ENCODE measurements at places on chromosomes 12 and 14.
A peak's percentile ranks its signal among the peaks of the same experiment; 100 is the strongest.

GRCh38 chr12:20201733-20202132 is 166.6 kb upstream of the PDE3A start:
- no peak for DNase-seq

DNA sequence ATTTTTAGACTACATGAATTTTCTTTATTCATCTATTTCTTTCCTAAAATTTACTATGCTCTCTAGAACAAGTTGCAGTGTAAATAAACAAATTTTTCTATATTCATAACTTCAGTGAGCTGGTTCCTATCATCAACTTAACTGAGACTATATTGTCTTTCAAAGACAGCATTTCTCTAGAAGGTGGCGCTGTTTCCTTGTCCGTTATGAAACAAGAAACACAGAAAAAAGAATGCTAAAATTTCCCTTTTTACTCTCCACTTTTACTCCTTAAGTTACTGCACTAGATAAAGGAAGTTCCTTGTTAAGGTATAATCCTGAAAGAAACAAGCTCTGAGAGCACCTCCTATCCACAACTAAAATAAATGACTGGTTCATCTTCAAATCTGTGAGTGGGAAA is 8.2 kb upstream of the CLEC2A start:
- DNase-seq: no peak

DNA sequence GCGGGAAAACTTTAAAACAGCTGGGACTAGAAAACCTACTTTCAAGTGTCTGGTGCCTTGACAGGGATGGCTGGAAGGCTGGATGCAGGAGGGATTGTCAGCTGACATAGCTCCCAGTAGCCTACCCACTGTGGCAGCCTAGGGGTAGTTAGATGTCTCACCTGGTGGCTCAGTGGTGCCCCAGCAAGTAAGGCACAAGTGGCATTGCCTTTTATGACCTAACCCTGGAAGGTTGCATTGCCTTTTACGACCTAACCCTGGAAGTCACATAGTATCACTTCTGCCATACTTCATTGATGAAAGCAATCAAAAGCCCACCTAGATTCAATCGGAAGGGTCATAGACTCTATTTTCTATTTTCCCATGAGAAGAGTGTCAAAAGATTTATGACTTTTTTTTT is 724.7 kb upstream of the TBX3 start:
- DNase-seq: no peak

DNA sequence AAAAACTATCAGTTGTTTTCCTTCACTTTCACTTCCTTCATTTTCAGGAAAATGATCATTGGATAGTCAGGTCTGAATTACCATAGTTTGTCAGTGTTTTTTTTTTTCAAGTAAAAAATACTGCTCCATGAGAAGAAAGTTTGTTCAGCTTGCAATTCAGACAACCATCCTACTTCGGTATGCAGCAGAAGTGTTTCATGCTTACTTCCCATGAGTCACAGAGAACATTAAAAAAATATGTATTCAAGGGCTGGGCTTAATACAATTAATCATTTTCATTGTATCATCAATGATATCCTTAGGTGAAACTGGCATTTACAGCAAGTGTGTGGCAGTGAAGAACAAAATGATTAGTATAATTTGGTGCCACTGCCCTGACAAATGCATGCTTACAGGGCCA is 21.6 kb downstream of the PYM1 start:
- no peak for DNase-seq

GRCh38 chr12:114961491-114961890 is 277.5 kb upstream of the TBX3 start:
- no peak for DNase-seq

DNA sequence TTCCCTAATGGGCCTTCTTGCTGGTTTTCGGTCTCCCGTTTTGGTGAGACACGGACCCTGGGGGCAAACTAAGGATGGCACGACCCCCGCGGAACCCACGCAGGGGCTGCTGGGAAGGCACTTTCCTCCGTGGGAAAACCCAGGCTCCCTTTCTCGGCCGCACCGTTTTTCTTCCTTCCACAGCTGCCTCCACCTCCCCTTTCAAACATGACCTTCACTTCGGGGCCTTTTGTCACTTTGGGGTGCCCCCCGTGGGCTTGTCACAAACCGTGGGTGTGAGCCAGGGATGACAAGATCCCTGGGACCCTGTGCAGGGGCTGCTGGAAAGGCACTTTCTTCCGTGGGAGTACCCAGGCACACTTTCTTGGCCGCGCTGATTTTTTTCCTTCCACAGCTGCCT is 268.7 kb downstream of the ALG10 start:
- no peak for DNase-seq

DNA sequence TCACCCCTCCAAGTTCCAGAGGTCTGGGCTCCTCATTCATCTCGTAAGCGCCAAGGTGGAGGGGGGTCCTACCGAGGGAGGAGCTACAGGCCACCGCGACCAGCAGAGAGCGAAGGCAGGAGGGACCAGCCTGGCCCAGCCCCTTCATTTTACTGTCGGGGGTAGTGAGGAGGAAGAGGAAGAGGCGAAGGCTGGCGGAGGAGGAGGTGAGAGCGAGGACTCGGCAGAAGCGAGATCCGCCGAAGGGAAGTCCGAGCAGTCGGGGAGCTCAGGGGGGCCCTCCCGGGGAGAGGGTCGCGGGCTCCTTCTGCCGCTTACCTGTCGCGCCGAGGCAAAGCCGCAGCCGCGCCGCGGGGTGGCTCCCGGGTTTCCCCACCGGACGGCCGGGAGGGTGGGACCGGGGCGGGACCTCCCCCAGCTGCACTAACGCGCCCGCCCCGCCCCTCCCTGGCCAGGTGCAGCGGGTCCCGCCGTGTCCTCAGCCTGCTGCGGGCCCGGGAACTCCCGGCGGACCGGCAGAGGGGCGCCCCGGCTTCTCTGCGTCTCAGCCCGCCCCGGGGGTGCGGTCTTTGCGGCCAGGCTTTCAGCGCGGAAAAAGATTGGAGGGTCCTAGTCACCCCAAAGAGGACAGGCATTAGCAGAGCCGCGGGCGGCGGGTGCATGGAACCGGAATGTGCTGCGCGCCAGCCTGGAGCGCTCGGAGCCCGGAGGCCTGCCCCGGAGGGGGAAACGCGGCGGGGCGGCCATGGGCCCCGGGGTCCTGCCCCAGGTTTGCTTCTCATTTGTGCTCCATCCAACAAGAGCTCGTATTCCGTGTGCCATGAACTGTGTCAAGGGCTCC is at the start of gene GALNT6:
Gene GALNT6, minus strand, starts transcription at position 124 of the 841 bp plus-strand sequence. CDS start 11,625 bp downstream, outside the sequence.
- DNase-seq: peak; percentile 63

DNA sequence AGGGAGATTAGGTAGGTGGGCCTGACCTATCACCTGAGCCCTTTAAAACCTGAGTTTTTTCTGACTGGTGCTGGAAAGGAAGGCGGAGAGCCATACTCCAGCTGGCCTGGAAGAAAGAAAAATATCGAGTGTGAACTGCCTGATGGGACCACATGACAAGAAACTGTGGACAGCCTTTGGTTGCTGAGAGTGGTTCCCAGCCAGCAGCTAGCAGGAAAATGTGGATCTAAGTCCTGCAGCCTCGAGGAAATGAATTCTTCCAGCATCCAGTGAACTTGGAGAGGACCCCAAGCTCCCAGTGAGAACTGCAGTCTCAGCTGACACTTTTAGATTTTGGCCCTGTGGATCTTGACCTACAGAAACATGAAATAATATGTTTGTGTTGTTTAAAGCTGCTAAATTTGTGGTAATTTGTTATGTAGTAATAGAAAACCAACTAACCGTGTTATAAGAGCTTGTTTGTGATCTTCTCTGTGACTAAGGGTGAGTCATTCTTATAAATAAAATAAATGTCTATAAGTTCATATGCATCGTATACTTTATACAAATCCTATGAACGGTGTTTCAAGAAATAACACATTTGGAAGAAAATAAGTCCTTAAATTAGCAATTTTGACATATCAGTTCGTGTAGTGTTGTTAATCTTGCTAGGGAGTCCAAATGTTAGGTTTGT is 359.6 kb downstream of the BMP4 start:
- DNase-seq: no peak

GRCh38 chr12:107760207-107760808 is 629 bp downstream of the PRDM4 start:
- DNase-seq: no peak

DNA sequence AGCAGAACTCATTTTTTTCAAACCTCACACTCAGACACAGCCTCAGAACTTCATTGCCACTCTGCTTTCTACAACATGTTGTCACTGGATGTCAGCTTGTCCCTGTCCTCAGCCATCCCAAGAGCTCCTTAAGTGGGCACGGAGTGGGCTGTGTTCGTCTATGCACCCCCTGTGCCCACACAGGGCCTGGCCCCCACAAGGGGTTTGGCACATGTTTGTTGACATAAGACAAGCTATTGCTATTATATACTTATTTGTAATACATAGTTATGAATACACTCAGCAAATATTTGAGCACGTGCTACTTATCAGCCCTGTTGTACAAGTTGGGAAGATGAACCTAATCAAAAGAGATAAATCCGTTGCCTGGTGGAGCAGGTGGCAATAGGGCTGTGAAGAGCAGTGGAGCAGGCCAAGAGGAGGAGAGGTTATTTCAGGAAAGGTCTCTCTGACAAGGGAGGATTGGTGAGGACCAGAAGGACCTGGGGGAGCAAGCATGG is 4.3 kb upstream of the BDKRB1 start:
- DNase-seq: no peak

- no peak for DNase-seq
Observed at GRCh38 chr12:49979016-49979586, 6.4 kb downstream of the AQP6 start.

- DNase-seq: no peak
Observed at GRCh38 chr14:60095781-60096450, 4.2 kb downstream of the PCNX4 start.

GRCh38 chr12:120588948-120589930 is 8.0 kb upstream of the POP5 start:
- no peak for DNase-seq

GRCh38 chr12:13592063-13592942 is 389.1 kb downstream of the GRIN2B start:
- DNase-seq: no peak

DNA sequence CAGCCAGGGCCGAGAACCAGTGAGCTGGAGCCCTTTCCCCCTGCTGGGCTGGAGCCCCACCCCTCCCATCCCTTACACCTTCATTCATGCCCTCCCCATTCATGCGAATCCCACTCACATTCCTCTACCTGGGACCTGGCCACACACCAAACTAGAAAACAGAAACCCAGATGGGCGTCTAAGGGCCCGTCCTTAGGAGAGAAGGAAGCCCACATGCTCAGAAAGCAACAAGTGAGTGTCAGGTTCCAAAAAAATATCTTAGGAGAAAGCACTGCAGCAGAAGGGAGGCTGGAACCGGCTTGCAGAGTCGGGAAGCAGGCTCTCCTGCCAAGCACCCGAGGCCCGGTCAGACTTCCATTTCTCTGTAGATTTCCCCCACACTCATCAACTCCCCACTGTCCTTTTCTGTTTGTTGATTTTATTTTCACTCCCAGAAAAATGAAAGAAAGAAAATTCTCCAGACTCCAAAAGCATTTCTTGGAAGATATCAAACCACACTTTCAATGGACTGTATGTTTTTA is 13.6 kb downstream of the BCL11B start:
- no peak for DNase-seq

DNA sequence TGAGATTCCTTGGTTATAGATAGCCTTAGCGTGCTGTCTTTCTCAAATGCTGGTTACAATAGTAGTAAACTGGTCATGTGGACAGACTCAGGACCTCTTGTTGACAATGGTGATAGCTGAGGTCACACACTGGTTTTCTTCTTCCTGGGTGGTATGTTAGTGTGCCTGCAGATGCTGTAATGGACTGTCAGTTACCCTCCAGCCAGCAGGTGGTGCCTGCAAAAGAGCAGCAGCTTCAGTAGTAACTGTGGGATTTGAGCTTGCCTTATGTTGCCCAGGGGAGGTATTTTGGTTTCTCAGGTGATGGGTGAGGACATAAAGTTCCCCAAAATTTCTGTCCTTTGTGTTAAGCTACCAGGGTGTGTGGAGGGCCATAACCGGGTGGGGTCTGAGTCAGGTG is 33.7 kb upstream of the SCAF11 start:
- DNase-seq: no peak

GRCh38 chr12:65454115-65454787 is 175.8 kb downstream of the MSRB3 start:
- DNase-seq: no peak

All from activated naive CD4-positive, alpha-beta T cell (primary cell).